ENCODE measurements at places on chromosomes 3 and 15. TPM values are rescaled to one million over a fixed set of nuclear protein-coding genes. Genes with fewer than 3 reads are reported as not detected.

PRSS50 gene
- not detected for total RNA-seq

FOXB1 gene
- total RNA-seq = 0.76 TPM

CALML4 gene
- 5.0 TPM for total RNA-seq

MORC1 gene
- not detected for total RNA-seq

SKOR1 gene
- 3.1 TPM for total RNA-seq

DNA sequence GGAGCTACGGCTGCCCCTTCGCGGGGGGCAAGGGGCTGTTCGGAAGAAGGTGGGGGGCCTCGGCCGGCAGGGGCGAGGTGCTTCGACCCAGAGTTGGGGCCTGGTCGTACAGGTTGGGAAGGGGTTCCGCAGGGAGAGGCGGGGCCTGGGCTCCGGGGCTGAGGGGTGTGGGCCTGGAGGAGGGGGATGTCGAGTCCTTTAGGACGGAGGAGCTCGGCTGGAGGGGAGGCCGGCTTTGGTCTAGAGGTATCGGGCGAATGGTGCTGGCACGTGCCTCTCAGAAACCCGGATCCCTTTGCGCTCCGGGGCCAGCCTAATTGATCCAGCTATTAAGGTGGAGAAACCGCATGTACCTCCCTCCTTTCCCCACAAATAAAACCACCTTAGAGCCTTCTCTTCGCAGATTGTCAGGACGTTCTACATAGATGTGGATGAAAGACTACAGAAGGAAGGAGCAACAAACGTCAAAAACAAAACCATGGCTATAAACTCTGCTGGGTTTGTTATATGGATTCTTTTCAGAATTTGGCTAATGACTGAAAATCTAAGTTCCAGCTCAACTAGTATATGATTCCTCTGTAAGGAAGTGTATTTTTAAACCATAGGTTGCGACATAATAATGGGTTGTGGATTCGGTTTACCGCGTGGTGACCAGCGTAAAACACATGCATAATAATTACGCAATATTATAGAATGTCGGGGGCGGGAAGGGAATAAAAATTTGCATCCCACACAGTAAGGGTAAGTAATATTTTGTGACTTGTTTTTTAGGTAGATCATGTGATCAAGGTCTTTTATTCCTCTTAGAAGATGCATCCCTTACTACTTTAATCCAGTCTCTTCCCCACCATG, 644 bp upstream of the NGLY1 start:
- peak; percentile 85 for DNase-seq

- DNase-seq = no peak
These were observed 140.5 kb upstream of the MLF1 start for GRCh38 chr3:158430448-158430847.

- DNase-seq = peak; percentile 42
These were observed 163.3 kb downstream of the ARRDC4 start for GRCh38 chr15:98123834-98124233.

DNA sequence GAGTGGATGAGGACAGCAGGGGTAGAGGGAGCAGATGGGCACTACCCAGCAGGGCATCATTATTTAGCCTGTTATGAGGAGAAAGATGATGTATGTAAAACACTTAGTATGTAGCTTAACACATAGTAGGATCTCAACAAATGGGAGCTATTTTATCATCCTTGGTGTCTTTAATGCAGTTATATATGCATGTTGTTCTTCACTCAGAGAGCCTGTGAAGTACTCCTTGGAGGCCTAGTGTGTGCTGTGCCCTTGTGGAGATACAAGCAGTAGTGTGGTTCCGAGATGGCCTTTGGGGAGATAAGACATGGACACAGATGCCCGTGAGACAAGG, 124.2 kb downstream of the LIPC start:
- DNase-seq = no peak

DNA sequence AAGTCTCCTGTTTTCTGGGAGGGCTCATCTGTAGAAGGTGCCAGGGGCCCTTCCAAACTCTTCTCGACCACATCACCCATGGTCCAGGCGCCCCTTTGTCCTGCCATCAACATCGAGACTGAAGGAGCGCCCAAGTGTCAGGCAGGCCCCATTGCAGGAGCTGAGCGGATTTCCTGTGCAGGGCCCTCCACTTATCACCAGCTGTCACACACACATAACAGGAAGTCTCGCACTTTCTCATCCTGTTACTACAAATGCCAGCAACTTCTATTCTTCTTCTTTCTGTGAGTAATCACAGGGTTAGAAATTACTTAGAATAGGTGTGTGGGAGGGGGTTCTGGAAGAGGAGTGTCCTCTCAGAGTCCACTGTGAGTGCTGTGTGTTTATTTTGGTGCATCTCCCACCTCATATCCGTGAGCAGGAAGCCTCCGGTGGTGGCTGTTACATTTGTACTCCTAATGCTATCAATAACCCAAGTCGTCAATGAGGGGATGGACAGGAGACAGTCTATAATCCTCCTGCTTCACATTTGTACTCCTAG, at the start of gene KLHL6:
Gene KLHL6 (minus strand): TSS at position 166 of the 541 bp plus-strand sequence. CDS start 53 bp downstream, at position 113.
- DNase-seq = no peak

GRCh38 chr3:125684199-125684598, 88.9 kb upstream of the OSBPL11 start:
- peak; percentile 19 for DNase-seq

GRCh38 chr15:75149867-75150709, 51.6 kb upstream of the C15orf39 start:
- DNase-seq = peak; percentile 42

GRCh38 chr3:182058488-182058887, 346.8 kb downstream of the SOX2 start:
- no peak for DNase-seq
